ENCODE measurements at places on chromosomes 2 and 18. TPM values are rescaled to one million over a fixed set of nuclear protein-coding genes. Genes with fewer than 3 reads are reported as not detected.
A peak's percentile ranks its signal among the peaks of the same experiment; 100 is the strongest.

The RAX gene
- not detected for total RNA-seq

The LAMA1 gene
- total RNA-seq = 6.9 TPM

The OSGEPL1 gene
- total RNA-seq = 3.9 TPM

The FAM110C gene
- total RNA-seq = 32.0 TPM

The IL1R2 gene
- 77.7 TPM for total RNA-seq

The TRIM43 gene
- total RNA-seq = not detected

The CTNNA2 gene
- total RNA-seq = 0.92 TPM

The LRP2 gene
- not detected for total RNA-seq

The CPO gene
- total RNA-seq = not detected

The EFHD1 gene
- total RNA-seq = 2.7 TPM

GRCh38 chr2:64661741-64662169, 8.0 kb upstream of the SERTAD2 start:
- no peak for DNase-seq

GRCh38 chr2:190406805-190407204, 1.4 kb upstream of the MFSD6 start:
- no peak for DNase-seq

DNA sequence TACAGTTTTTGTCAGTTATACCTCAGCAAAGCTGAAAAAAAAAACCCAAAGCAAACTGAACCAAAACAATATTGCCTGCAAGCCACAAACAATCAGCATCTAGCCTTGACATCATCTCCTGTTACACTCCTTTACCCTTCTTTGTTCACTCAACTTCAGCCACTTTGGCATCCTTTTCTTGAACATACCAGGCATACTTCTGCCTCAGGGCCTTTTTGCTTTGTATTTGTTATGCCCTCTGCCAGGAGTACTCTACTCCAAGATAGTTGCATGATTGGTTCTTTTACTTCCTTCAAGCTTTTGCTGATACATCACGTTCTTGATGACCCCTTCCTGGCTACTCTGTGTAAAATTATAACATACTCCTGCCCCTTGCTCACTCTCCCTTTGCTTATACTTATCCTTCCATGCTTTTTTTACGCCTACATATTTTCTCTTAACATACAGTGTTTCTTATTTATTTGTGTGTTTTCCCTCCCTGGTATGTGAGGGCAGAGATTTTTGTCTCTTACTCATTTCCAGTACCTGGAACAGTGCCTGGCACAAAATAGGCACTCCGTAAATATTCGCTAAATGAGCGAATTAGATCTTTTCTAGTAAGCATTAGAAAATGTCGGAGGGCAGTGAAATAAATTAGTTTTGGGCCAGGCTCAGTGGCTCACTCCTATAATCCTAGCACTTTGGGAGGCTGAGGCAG, 12.7 kb downstream of the ABI2 start:
- no peak for DNase-seq

- DNase-seq = no peak
Observed at GRCh38 chr2:116716038-116716437, 1098.5 kb upstream of the DDX18 start.

GRCh38 chr2:28869494-28870145, 489 bp downstream of the TRMT61B start:
- DNase-seq = no peak

DNA sequence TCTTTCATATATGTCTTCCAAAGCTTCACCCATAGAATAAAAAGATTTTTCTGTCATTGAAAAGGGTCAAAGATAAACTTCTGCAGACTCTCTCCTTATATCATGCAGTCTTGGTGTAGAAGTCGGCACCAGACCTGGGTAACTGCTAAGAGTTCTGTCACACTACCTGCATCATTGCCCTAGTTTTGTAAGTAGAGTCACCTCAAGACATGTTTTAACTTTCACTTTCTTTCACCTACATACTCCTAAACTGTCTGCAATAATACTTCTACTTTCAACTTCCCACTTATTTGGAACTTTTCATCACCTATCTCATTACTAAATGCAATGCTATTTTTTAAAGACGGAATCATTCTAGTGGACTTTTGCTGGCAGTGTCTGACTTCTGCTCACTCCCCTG, 475.6 kb upstream of the VRK2 start:
- no peak for DNase-seq

- no peak for DNase-seq
Observed at GRCh38 chr18:71189581-71189980, 900.7 kb downstream of the SOCS6 start.

- DNase-seq = no peak
Observed at GRCh38 chr2:15511686-15512085, 49.4 kb downstream of the NBAS start.

DNA sequence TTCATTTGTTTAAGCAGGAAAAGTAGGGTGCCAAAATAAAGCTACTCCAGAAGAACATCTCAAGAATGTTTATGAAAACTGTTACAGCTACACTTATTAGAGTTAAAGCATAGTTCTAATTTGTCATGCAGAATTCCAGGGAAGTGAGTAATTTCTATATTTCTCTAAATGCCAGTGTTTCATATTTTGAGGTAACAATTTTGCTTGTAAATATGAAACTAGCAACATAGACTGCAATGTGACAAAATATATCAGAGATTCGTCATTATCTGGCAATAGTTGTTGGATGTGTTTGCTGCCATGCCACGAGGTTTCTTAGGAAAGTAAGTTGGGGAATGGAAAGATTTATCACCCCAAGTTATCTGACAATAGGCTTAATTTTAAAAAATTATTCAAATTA, 424.1 kb upstream of the ZEB2 start:
- DNase-seq = no peak

- DNase-seq = no peak
Observed at GRCh38 chr2:54499661-54500060, 43.5 kb downstream of the SPTBN1 start.

DNA sequence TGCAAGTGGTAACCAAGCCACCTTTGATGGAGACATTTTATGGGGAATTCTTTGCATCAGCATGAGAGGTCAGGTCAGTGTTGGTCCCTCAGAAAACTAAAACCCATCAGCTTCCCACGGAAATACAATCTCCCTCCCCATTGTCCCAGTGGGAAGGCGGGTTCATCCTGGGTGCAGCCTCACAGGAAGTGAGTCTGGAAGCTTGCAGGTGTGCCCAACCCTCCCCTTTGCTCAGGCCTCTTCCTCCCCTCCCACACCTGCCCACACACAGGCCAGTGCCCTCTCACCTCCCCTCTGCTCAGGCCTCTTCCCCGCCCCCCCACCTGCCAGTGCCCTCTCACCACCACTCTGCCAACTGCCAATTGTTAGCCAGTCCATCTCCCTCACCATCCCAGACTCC, 166.8 kb upstream of the RAB6C start:
- DNase-seq = peak; percentile 12

DNA sequence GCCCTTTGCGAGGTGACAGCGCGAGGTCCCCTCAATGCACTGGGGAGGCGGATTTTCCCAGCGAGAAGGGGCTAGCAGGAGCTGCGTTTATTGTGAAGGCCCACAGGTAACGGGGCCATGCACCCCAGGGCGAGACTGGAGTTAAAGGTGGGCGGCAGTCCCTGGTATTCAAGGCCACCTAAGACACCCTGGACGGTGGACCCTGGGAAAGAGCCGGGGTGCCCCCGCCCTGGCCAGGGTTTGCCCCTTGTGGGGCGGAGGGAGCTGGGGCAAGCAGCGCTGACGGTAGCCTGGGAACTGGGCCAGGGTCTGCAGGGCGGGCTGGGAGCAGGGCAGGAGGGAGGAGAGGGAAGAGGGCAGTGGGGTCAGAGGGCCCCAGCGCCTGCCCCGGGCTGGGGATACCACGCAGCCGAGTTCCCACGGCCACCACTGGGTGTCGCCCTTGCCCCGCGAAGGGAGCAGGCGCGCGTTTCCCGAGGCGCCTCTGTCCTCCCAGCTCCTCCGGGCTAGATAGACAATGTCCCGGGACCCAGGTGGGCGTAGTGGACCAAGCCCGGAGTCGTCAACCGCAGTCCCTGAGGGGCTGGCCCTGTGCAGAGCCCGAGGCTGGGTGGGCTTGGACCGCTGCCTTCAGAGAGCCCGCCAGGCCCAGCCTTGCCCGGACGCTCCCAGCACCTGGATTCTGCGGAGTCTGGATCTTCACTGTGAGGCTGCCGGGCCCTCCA, 80.2 kb downstream of the SMAD4 start:
- peak; percentile 71 for DNase-seq

GRCh38 chr18:39938676-39939608, 2016.1 kb upstream of the PIK3C3 start:
- DNase-seq = no peak

DNA sequence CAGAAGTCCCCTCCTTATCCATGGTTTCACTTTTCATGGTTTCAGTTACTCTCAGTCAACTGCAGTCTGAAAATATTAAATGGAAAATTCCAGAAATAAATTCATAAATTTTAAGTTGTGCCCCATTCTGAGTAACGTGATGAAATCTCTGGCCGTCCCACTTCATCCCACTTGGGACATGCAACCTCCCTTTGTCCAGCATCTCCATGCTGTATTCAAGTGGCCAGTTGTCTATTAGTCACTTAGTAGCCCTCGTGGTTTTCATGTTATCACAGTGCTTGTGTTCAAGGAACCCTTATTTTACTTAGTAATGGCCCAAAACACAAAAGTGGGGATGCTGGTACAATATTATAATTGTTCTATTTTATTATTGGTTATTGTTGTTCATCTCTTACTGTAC, 18.0 kb upstream of the DAPL1 start:
- no peak for DNase-seq

DNA sequence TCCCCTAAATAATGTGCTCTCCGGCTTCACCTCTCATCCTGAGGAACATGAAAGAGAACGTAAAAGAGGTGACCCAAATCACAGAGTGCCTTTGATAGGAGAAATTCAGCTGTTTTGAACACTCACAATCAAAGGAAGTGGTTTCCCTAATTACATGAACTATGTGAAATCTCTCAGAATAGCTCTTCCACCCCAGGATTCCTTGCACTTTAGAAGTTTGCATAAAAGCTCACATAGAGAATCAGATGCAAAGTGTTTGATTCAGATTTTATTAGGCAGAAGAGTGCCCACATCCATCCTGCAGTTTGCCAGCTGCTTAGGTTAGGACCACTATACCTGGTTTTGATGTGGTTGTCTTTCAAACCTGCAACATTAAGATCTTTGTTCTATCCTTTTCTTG, 61.0 kb downstream of the MAP3K20 start:
- DNase-seq = no peak

DNA sequence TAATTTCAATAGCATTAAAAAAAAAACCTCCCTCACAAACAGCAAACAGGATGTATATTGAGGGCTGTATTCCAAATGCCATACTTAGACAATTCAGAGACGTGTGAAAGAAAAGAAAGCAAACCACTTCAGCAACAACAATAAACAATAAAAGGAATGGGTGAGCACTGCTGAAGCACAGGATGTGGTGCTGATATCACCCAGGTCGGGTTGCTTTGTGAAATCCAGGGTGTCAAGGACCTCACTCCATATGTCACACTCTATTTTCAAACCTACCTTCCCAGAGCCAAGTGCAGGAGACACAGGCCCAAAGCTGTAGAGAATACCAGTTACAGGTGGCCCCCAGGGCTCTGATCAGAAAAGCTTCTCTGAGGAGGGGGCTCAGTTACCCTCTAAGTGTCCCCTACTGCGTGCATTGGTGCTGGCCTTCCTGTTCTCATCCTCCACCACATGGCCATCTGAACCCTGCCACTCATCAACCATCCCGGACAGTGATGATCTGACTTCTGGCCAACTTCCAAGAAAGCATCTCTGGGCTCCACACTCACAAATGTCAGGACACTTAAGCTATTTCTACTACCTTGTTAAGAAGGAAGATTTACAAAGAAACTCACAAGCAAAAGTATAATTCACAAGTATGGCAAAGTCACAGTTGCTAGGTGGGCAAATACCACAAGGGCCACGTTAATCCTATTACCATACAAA, 363.0 kb downstream of the SS18 start:
- DNase-seq = no peak

DNA sequence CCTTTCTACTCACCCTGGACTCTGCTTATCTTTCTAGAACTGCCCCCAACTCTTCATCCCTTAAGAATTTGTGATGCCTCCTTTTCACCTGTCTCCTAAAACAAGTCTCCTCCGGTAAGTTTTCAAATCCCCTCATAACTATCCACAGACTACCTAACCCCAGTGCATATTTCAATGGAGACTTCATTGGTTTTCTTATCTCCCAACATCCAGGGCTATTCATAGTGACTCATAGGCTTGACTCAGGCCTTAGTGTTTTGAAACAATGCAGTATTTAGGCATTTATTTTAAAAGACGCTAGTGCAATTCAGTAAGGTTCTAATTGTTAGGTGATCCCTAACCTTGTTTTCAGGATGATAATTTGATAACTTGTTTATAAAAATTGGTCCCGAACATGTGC, 399.2 kb downstream of the CPS1 start:
- no peak for DNase-seq

DNA sequence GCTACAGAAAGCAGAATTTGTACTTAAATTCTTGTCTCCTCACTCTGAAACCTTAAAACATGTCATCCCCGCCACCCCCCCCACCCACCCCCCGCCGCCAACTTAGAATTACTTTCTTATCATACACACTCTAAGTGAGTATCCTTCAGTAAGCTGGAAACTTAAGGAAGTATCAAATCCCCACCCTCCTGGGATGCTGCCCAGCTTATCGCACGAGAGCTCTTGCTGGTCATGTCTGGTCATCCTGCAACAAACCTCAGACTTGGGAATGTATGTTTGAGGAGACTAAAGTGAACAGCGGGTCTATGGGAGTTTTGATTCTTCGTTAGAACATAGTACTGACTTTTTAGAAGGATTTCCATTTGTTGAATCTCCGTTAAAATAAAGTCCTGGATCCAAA, 203.3 kb downstream of the PTGR3 start:
- no peak for DNase-seq

DNA sequence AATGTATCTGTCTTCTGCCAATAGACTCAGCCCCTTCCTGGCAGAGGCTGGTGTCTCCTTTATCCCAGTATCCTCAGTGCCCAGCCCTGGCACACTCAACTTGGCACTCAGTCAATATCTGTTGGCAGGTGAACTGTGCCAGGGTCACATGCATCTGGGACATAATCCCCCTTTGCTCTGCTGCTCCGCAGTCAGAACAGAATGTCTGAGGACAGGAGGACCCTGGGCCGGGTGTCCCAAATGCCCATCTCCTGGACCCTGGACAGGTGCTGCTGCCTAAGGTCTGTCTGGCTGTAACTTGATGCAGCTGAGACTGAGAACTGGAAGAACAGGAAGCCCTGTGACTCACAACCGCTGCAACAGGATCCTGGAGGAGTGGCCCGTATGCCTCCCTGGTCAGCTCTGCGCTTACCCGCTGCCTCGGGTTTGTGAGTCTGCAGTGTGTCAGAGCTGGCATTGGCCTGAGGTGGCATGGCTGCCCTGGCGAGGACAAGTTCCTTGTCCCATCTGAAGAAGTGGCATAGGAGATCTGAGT, 11.4 kb downstream of the HK2 start:
- DNase-seq = peak; percentile 94

- no peak for DNase-seq
Observed at GRCh38 chr2:37831081-37831780, 93.9 kb upstream of the RMDN2 start.

DNA sequence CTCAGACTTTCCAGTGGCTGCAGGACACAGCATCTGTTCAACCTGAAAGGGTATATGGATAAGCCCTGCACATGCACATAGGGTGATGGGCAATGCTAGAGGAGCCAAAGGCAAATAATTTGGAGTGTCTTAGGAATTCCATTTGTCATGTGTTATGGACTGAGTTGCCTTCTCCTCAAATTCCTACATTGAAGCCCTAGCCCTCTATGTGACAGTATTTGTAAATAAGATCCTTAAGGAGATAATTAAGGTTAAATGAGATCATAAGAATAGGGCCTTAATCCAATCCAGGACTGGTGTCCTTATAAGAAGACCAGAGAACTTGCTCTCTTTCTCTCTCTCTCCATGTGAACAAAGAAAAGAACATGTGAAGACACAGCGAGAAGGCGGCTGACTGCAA, 42.9 kb upstream of the CREG2 start:
- DNase-seq = no peak

Data from left colon (tissue), 2 donors.